ENCODE measurements at places on chromosomes 7 and 10. TPM values are rescaled to one million over a fixed set of nuclear protein-coding genes. Genes with fewer than 3 reads are reported as not detected.

BTBD16 gene
- not detected for total RNA-seq

HKDC1 gene
- total RNA-seq = 0.58 TPM

IKZF1 gene
- total RNA-seq = not detected

STEAP1 gene
- total RNA-seq = 1.5 TPM

TMEM225B gene
- not detected for total RNA-seq

SPDYE5 gene
- total RNA-seq = not detected

Measured in glomerular endothelial cell (primary cell).